ENCODE measurements at places on chromosomes 11 and 22.
A peak's percentile ranks its signal among the peaks of the same experiment; 100 is the strongest.

- DNase-seq: no peak
Measured at GRCh38 chr11:84522331-84522730, 1104.8 kb downstream of the DLG2 start.

DNA sequence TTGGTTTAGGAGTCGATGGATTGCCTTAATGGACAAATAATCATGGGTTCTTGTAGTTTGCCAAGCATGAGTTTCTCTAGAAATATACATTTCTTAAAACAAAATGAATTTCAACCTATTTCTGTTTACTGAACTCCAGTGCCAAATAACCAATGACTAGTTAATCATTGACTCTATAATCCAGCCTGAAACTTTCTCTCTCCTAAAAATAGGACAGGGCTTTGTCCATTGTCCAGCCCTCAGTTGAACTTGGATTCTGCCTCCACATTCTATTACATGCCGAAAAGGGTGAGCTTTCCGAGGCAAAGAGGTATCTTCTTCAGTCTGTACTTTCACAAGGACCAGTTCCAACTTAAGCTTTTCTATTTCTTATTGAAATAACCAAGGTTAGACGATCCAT is 23.2 kb upstream of the CAT start:
- no peak for DNase-seq

- DNase-seq: no peak
Measured at GRCh38 chr11:115390441-115390840, 113.8 kb downstream of the CADM1 start.

DNA sequence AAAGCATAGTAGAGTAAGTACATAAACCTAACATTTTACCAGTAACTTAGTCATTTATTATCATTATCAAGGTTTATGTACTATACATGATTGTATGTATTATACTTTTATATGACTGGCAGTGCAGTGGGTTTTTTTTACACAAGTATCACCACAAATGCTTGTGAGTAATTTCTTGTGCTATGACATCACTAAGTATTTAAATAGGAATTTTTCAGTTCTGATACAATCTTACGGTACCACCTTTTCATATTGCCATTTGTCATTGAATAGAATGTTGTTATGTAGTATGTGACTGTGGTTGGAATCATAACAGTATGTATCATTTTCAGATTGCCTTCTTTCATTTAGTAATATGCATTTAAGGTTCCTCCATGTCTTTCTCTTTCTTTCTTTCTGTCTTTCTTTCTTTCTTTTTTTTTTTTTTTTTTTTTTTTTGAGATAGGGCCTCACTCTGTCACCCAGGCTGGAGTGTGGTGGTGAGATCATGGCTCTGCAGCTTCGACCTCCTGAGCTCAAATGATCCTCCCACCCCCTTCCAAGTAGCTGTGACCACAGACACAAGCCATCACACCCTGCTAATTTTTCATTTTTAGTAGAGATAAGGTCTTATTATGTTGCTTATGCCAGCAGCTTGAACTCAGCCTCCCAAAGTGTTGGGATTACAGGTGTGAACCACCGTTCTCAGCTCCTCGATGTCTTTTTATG is 18.6 kb downstream of the ATM start:
- DNase-seq: peak; percentile 66

DNA sequence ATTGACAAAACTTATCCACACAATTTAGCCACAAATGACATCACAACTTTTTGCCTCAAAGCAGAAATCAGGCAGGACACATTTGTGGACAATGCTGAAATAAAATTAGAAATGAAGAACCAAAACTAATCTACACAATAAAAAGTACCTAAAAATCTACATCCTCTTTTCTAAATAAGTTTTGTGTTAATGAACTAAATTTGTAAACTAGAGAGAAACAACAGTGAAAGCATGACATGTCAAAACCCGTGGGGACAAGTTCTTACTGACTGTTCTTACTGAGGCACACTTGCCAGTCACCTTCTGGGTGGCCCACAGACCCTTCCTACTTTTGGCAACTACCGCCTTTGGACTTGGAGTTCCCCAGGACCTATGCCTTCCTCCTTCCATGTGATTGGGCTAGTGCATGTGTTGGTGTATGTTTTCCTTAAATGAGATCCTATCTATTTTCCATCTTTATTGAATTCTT is 60.7 kb upstream of the MUC15 start:
- DNase-seq: no peak

DNA sequence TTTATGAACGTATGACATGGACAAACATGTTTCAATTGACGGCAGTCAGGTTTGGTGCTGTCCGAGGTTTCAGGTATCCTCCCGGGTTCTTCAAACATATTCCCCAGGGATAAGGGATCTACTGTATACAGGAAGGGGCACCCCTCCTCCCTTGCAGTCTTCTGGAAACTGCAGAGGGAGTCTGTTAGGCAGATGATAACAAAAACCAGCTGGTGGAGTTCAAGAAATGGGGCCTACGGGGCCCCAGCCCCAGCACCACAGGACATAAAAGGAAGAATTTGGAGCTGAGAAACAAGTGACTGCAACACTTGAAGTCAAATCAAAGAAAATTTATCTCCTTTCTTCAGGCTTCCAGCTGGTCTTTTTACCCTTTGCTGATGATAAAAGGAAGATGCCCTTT is 32.1 kb downstream of the SNU13 start:
- DNase-seq: no peak
